Spinal cord (tissue), 10 donors: ENCODE measurements at places on chromosomes 5 and 9. TPM values are rescaled to one million over a fixed set of nuclear protein-coding genes. Genes with fewer than 3 reads are reported as not detected.
A peak's percentile ranks its signal among the peaks of the same experiment; 100 is the strongest.

DNA sequence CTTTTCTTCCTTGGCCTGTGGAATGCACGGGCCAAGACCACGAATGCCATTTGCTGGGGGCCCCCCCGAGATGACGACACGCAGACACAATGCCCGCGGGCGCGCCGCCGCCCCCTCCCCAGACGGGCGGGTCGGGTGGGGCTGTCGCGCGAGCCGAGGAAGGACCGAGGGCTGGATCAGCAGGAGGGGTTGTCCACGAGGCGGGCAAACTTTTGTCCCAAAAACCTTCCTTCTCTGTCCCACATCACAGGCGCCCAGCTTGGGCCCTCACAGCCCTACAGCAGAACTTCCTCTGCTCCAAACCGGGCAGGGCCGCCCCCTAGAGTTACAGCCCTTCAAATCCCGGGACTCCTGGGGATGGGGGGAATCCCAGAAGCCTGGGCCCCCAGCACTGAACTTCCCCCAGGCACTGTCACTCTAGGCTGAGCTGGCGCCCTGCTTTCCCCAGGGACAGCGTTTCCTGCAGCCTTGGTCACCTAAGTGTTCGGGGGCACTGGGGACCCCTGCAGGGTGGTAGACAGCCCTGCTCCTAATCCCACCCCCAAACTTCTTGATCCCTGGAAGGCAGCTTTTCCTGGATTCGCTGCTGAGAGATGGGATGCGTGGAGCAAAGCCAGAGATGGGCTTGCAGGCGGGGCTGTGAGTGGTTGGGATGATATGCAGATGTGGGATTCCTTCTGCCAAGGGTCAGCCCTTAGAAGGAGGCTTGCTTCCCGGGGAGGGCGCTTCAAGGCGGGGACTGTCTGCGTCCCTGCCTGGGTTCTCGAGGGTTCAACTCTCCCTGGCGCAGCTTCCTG lies 980 bp downstream of the COL5A1 start:
- no peak for DNase-seq

DNA sequence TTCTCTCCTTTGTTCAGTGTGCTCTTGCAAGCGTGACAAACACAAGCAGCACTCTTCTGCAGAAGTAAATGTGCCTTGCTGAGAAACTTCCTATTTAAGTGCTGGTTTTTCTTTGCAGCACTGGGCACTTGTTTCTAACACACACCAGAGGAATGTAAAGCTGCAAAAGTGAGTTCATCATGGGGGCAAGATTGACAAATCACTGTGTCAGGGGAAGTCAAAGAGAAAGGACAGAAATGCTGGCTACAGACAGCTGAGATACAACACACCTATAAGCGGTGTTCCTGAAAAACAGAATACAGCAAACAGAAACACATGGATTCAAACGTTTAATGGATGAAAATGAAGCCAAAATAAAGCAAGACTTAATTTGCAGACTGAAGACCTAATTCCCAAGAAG lies 19.6 kb downstream of the ROR2 start:
- no peak for DNase-seq

DNA sequence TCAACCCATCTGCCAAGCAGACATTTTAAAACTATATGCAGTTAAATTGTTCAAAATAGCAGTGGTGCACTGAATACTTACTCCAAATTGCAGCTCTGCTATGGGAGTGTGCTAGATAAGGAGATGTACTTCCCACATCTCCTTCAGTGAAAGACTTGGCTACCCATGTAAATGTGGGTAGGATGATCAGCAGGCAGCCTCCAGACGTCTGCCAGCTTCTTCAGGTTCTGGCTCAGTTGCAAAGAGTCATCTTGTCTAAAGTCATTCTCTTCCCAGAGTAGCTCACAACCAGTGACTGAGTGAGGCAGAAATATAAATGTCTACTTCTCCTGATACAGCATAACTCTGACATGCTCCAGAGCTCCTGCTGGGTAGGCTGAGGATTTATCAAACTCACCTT lies 1050.0 kb upstream of the CDH10 start:
- DNase-seq: no peak

- DNase-seq: no peak
Observed at GRCh38 chr9:97788763-97789663, 64.0 kb upstream of the FOXE1 start.

- no peak for DNase-seq
Observed at GRCh38 chr9:75130621-75131230, 42.4 kb downstream of the OSTF1 start.

DNA sequence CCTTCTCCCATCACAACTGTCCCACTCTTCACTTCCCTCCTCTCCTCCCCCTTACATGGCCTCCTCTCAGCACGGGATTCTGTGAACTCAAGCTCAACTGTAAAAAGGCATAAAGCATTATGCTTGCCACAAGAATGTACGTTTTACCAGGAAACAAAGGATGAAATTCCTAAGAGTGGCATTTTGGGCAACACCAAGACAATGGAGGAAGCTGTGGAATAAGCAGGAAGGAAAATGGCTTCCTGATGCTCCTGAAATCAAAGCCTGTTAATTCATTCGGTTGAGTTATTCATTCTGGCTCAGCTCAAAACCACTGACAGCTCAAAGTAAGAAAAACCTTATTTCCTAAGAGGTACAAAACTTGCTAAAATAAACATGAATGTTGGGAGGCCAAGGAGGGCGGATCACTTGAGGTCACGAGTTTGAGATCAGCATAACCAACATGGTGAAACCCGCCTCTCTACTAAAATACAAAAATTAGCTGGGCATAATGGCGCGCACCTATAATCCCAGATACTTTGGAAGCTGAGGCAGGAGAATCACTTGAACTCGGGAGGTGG lies 40.8 kb upstream of the DMRT1 start:
- no peak for DNase-seq

DNA sequence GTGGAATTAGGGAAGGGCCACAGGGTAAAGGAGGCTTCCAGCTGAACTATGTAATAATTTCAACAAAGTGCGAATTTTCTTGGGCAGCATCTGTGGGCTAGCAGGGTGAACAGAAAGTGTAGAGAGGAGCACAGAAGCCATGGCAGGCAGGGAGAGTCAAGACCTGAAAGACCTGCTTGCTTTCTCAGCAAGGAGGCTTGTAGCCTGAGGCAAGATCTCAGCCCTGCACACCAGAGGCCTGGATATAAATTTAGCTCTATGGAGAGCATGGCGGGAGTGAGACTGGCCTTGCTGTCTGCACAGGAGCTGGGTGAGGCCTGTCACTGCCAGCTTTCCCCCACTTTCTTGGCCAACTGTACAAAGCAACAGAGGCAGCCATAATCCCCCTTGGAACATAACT lies 32.1 kb upstream of the SH3TC2 start:
- no peak for DNase-seq

GRCh38 chr5:153206361-153206760 lies 284.1 kb upstream of the GRIA1 start:
- DNase-seq: peak; percentile 67

CORO2A gene
- 1.7 TPM for total RNA-seq

WNT8A gene
- not detected for total RNA-seq

PCDHGA1 gene
- total RNA-seq: 3.0 TPM

CLIC3 gene
- 2.0 TPM for total RNA-seq

FBP1 gene
- 1.0 TPM for total RNA-seq

PRRT1B gene
- total RNA-seq: 0.28 TPM
